ENCODE measurements at places on chromosomes 5 and 9.

- no peak for DNase-seq
Measured at GRCh38 chr5:1363160-1363559, 18.3 kb upstream of the CLPTM1L start.

DNA sequence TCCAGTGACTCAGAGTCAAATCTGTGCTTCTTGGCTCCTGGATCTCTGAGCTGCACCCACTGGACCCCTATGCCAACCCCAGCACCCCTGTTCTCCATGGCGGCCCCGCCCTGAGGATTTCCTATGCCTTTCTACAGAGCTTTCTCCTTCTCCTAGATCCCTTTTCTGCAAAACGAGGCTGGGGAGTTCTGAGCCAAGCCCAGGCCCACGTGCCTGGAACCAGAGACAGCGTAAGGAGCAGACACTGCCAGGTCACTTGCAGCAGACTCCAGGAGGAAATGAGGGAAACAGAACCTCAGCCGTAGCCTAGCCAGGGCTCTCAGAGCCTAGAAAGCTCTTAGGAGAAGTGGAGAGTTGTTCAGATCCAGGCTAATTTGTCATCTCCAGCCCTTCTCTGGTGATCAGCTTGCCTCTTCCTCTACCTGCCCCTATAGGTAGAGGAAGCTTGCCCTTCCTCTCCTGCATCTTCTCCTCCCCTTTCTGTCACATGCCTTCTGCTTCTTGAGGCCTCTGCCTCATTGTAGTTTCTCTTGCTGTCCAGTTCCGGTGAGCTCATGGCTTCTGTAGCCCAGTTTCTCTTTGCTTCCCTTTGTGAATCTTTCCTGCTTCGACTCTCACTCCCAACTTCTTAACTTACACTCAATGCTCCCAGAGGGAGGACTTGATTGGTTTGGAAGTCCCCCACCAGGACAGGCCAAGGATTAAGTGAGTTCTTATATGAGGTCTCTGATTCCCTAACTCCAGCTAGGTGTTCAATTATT lies 163.4 kb downstream of the RGS3 start:
- peak; percentile 84 for DNase-seq

DNA sequence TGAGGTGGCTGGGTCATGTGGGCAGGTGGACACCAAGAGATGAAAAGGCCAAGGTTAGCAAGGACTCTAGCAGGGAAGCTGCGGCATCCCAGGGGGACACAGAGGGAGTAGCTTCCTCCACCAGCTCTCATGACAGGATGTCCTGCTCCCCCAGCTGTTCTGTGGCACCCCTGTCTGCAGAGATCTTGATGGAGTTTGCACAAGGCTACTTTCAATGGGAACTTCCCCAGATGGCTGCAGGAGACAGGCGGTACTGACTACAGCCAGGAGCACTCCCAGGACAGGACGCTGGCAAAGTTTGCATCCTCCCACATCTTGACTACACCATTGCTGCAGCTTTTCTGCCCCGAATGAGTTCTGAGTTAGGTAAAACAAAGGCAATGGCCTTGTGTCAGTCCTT lies 312.8 kb downstream of the TLE4 start:
- DNase-seq: no peak

DNA sequence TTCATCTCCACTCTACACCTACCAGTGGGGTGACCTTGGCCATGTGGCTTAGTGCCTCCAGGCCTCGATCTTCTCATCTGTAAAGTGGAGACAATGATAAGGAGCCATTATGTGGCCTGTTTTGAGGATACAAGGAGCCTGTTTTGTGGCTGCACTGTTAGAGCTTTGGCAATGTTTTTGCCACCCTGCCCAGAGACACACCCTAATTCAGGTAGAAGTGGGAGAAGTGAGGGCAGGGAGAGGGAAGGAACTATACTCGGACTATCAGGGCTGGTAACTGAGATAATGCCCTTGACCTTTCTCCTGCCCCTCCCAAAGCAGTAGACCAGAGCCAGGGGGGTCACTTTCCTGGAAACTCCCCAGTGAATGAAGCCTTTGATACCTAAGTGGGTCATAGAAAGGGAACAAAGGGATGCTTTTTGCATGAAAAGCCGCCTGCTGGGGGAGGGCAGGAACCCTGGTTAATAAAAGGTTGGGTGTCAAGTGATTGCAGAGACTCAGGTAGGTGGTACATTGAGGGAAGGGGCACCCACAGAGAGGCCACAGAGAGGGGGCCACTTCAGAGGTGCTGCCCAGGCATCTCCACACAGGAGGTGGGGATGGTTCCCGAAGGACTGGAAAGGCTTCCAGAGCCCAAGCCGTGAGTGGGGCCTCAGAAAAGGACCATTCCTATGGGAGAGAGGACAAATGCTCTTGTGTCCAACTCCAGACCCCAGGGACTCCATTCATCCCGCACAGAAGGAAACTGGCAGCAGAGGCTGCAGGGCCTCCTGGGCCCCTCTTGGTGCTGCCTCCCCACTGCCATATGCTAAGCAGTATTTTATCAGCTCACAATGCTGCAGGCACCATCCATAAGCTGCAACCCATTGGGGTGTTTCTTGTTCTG lies 42.3 kb upstream of the VDAC1 start:
- DNase-seq: no peak
